Jurkat, Clone E6-1 (cell line): ENCODE measurements at places on chromosomes 7 and 10.

- DNase-seq, result peak; percentile 63
These were observed 139.0 kb upstream of the MKLN1 start for GRCh38 chr7:131188367-131189339.

DNA sequence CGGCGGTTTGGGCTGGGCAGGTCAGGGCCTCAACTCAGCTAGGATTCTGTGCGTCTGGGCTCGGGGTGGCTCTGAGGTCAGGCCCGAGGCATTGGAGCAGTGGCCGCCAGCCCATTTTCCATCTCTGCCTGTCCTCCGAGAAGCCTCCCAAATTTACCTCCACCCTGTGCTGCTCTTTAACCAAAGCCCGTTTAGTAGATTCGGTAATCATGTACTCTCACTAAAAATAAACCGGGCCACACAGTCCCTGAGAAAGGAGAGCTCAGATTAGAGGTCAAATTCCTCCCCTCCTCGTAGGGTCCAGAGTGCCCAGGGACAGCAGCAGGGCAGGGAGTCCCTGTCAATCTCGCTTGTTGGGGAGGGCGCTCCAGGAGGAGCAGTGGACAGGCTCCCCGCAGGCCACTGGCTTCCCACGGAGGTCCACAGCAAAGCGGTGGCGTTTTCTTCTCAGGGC, 88.7 kb upstream of the CHST15 start:
- DNase-seq, result no peak

- no peak for DNase-seq
These were observed 138.2 kb upstream of the SORCS3 start for GRCh38 chr10:104502907-104503306.

DNA sequence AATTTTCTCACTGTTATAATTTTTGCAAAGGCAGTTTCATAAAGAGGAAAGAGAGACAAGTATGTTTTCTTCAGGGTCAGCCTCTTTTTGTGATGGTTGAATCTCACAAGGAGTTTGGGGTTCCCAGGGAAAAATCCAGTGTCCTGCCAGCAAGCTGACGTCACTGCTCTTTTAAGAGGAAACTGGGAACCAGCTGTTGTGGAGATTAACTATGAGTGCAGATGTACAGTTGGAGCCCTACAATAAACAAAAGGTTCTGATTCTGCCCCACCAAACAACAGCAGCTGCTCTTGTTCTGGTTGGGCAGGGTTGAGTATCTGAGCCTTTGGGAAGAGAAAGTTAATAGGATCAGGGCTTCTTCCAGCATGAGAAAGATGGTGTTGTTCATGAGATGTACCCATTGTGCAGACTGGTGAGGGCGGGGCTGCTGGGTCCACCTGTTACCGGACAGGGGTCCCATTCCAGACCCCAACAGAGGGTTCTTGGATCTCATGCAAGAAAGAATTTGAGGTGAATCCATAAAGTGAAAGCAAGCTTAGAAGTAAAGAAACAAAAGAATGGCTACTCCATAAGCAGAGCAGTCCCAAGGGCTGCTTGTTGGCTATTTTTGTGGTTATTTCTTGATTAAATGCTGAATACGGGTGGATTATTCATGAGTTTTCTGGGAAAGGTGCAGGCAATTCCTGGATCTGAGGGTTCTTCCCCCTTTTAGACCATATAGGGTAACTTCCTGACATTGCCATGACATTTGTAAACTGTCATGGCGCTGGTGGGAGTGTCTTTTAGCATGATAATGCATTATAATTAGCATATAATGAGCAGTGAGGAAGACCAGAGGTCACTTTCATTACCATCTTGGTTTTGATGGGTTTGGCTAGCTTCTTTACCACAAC, 12.5 kb downstream of the PRF1 start:
- DNase-seq, result no peak

DNA sequence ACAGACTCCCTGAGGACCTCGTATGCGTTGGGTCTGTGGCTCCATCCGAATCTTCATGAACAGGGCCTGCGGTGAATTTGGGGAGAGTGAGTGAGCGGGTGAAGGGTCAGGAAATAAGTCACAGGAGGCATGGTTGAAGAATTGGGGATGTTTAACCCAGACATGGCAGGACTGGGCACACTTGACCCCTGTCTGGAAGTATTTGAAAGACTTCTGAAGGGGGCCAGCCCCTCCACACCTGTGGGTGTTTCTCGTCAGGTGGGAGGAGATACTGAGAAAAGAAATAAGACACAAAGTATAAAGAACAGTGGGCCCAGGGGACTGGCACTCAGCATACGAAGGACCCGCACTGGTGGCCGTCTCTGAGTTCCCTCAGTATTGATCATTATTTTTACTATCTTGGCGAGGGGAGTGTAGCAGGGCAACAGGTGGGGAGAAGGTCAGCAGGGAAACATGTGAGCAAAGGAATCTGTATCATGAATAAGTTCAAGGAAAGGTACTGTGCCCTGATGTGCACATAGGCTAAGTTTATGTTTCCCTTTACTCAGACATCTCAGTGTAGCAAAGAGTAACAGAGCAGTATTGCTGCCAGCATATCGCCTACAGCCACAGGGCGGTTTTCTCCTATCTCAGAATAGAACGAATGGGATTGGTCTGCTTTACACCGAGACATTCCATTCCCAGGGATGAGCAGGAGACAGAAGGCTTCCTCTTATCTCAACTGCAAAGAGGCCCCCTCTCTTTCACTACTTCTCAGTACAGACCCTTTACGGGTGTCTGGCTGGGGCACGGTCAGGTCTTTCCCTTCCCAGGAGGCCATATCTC, 38.2 kb upstream of the PFKFB3 start:
- DNase-seq, result no peak

- DNase-seq, result no peak
These were observed 94.3 kb downstream of the THSD7A start for GRCh38 chr7:11737723-11738122.

GRCh38 chr10:11831520-11831951, 8.4 kb downstream of the PROSER2 start:
- no peak for DNase-seq

- no peak for DNase-seq
These were observed 391.7 kb upstream of the KLF6 start for GRCh38 chr10:4176500-4177281.

DNA sequence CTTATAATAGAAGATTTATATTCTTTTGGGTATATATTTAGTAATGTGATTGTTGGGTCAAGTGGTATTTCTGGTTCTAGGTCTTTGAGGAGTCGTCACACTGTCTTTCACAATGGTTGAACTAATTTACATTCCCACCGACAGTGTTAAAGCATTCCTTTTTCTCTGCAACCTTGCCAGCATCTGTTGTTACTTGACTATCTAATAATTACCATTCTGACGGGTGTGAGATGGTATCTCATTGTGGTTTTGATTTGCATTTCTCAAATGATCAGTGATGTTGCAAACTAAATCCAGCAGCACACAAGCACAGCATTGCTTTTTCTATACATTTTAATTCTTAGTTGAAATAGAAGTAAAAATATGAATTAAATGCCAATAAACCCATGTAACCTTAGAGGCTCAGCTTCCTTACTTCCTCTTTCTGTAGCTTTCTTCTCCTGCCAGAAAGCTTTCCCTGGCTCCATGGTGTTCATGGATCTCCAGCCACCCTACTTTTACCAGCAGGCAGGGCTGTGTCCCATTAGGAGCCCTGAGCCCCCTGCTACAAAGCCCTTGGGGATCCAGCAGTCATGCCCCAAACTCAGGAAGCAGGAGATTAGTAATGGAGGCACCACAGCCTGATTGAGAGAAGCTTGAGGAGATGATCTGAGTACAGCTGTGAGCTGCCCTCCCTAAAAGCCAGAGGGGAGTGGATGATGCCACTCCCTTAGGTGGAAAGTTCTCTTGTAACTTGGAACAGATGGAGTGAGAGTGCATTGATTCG, 158.6 kb downstream of the TMEM178B start:
- DNase-seq, result no peak

- DNase-seq, result no peak
These were observed 80.0 kb downstream of the CELF2 start for GRCh38 chr10:11097686-11098085.

DNA sequence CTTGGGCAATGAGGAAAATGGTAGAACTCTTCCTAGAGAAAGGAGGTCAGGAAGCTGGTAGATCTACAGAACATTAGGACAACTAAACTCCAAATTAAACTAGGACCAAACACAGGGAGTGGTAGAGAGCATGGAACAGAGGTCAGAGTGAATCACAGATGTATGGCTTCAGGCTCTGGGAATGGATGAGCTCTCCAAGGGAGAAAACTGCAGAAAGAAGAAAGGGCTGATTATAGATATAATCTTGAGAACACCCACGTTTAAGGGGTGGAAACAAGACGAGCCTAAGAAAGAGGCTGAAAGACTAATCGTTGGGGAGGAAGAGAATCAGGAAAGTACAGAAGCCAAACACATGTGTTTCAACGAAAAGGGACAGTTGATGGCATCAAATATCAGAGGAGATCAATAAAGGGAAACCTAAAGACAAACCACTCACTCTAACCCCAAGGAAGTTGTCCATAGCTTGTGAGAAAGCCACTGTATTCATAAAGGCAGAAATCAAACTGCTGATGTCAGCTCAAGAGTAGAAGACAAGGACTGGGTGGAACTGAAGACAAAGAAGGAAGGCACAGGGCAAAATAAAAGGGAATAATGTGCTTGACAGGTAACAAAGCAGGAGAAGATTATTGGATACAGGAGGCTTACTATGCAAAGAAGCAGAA, 41.4 kb downstream of the NUDCD3 start:
- DNase-seq, result no peak

GRCh38 chr7:151276666-151277590, 28.4 kb upstream of the SMARCD3 start:
- DNase-seq, result peak; percentile 65

DNA sequence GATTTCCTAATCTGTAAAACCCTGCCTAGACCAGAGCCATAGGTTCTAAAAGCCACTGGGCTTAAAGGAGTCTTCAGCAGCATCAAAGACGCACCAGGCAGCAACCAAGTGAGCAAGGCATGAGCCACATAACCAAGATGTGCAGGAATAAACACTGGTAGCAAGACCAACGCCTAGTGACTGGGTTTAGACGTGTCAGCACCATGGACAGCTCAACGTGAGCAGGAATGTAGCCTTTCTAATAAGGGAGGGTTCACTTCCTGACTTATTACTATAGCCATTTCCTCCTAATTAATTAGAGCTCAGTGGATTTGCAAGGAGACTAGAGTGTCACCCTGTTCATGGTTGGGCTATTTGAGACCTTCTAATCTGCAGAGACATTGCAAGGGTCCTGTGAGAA, 223.7 kb downstream of the LHFPL3 start:
- peak; percentile 61 for DNase-seq

GRCh38 chr10:95693071-95693667, 558 bp downstream of the TCTN3 start:
- no peak for DNase-seq

- no peak for DNase-seq
These were observed 84.2 kb upstream of the LRRN3 start for GRCh38 chr7:111006691-111007090.

- no peak for DNase-seq
These were observed 128.7 kb upstream of the LYZL1 start for GRCh38 chr10:29160150-29160617.

DNA sequence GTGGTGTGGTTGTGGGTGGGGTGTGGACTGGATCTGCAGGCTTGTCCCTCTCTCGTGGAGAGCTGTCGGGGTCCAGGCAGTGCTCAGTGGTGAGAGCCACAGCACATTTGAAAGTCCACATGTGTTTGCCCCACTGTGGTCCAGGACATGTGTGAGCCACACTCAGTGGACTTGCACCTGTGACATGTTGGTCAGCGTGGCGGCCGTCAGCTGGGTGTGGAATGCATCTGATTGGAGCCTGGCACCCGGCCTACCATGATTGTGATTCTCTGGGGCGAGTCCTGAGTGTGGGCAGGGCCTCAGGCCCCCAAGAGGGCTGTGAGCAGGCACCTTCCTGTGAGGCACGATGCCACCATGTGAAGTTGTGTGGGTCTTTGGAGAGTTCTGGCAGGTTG, 77.9 kb downstream of the DNAJB6 start:
- DNase-seq, result no peak

- DNase-seq, result peak; percentile 30
These were observed 168.2 kb downstream of the SND1 start for GRCh38 chr7:127819975-127820731.

DNA sequence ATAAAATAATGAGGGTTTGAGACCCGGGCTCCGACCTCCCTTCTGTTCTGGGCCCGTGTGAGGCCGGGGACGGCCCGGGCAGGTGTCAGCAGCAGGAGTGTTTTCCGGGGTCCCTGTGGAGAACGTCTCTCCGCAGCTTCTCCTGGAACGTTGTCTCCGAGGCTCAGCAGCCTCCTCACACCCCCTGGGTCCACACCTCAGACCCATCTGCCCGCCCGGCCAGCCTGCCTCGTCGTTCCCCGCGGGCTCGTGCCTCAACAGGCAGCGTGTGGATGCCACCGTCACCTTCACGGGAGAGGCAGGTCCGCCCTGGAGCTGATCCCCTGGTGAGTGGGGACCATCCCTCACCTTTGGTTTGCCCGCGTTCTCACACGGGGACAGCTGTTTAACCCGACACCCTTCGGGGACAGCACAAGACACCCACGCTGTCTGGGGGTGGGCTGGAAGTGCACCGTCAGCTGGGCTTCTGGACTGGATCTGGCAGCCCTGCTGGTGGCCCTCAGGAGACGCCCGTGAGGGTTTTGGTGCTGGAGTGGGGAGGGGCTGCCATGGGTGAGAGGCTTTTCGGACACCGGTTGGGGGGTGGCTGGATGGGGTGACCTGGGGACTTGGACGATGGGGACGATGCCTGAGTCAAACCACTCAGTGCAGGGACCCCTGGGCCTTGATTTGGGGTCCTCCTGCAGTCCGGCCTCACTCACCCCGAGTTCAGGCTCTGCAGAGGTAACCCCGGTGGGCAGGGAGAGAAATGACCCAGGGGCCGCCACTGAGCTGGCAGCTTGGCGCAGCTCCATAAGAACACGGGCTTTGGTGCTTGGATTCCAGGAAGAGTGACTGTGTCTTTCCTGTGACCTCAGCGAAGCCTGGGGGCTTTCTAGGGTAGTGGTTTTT, 131.7 kb downstream of the DNAJB6 start:
- no peak for DNase-seq

- no peak for DNase-seq
These were observed 25.8 kb upstream of the ZRANB1 start for GRCh38 chr10:124916098-124916584.

GRCh38 chr7:30772984-30773383, 1.8 kb downstream of the MINDY4 start:
- DNase-seq, result no peak

- no peak for DNase-seq
These were observed 163.3 kb upstream of the FEZF1 start for GRCh38 chr7:122467661-122468449.

DNA sequence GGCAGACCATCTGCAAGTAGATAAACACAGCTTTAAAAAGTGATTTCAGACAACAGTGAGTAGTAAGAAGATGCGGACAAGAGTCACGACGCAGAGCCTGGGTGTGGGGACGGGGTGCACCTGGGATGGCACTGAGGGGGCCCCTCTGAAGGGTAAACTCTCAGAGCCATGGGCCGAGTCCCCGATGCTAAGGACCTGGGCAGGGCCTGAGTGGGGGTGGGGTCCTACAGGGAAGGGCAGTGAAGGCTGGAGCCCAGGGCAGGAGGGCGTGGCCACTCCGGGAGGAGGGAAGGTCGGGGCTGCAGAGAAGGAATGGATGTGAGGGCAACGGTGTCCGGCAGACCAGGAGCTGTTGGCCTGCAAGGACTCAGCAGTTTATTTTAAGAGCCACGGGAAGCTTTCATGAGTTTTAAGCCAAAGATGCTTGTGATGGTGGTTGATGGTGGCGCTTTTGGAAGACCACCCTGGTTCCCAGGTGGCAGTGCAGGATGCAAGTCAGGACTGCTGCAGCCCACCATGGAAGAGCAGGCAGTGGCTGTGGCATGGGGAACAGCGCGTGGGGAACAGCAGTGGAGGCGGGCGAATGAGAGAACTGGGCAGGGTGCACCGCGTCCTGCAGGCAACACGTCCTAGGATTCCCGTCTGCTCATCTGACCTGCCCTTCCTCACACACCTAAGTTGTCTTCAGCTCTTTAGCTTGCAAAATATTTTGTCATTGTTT, 296.8 kb downstream of the DNAJB6 start:
- DNase-seq, result no peak
